Activated naive CD8-positive, alpha-beta T cell treated with anti-CD3 and anti-CD28 coated beads, Interleukin-2, amount 50 U/mL, for 24 hours (primary cell): ENCODE measurements at places on chromosomes 3 and 15.

- no peak for DNase-seq
Measured at GRCh38 chr3:169334991-169335390, 328.5 kb downstream of the MECOM start.

- DNase-seq: no peak
Measured at GRCh38 chr15:25238126-25238525, 200.7 kb downstream of the UBE3A start.

GRCh38 chr3:51591231-51591630 lies 52.7 kb downstream of the RAD54L2 start:
- no peak for DNase-seq

DNA sequence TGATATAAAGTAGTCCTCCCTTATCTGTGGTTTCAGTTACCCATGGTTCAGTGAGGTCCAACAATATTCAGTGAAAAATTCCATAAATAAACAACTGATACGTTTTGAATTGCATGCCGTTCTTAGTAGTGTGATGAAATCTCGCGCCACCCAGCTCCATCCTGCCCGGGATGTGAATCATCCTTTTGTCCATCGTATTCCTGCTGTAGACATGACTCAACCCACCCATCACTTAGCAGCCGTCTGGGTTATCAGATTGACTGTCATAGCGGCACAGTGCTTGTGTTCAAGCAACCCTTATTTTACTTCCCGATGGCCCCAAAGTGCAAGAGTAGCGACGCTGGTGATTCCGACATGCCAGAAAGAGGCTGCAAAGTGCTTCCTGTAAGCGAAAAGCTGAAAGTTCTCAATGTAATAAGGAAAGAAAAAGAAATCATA lies 48.0 kb upstream of the MEX3B start:
- no peak for DNase-seq

DNA sequence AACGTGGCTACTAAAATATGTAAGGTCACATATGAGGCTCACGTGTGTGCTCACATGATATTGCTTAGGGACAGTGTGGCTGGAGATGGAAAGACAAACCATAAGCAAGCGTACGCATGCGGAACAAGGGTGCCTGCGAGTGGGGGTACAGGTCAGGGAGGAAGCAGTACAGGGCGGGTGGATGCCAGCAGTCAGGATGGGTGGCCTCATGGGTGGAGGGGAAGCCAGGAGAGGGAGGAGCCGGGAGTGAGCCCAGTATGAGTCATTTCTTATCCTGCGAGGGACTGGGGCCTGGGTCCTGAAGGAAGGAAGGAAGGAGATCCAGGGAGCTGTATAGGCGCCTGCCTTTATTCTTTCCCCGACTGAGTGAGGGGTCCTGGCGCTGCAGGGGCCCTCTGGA lies 42.0 kb upstream of the CGNL1 start:
- no peak for DNase-seq

DNA sequence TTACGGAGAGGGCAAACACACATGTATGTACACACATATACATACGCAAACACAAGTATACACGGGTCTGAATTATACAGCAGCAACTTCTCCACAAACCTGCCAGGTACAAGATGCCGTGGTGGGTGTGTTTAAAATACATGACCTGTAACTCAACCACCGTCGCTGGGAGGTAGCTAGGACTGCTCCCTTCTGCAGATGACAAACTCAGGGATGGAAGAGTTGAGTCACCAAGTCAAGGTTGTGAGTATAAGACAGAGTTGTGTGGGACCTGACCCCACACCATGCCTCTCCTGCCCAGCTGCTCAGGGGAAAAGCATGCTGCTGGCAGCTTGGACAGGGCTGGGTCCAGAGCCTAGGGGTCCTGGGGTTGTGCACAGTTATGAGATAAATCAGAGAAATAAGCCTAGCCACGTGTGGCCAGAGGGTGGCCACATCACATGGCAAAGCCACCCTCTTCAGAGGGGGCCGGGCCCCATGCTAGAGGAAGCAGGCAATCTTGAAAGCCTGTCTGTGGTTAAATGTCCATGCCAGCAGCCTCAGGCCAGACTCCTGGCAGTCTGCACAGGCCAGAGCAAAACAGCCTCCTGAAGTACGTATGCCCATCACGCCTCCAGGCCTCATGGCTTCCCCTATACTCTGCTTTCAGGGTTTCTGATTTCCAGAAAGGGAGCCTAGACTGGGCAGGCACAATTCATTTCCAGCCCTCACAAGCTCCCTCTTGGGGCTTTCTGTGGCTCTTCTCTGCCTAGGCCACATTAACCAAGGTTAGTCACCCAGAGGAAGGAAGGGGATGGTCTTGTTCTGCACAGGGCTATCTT lies 107.7 kb upstream of the RPL32 start:
- DNase-seq: peak; percentile 49

DNA sequence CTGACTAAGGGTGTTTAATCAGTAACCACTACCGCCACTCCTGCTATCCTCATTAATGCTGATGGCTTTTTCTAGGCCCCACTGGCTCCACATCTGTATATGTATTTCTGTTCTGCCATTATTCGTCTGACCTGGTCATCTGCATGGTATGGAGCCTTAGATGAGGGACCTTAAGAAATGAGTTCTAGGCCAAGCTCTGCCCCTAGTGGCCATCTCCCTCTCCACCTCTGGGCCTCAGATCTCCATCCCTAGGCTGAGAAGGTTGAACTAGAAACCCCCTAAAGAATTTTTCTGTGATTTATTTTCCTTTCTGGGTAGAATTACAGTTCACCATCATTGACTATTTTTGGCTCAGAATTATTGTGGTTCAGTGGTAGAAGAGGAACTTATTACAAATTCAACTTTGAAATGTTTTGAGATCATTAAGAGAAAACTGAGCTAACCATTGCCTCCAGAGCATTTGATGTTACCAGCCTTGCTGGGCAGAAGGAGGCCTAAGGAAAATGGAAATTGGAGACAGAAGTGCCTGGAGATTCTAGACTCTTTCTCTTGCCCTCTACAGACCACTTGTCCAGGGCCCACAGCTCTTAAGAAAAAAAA lies 325.2 kb upstream of the NR2E3 start:
- no peak for DNase-seq

- no peak for DNase-seq
Measured at GRCh38 chr3:19348941-19349564, 200.7 kb downstream of the KCNH8 start.

GRCh38 chr15:31031471-31032067 lies 40.1 kb upstream of the MTMR10 start:
- no peak for DNase-seq

- no peak for DNase-seq
Measured at GRCh38 chr3:138042043-138042442, 32.1 kb downstream of the CLDN18 start.

- DNase-seq: no peak
Measured at GRCh38 chr15:70072479-70072878, 25.2 kb downstream of the TLE3 start.

GRCh38 chr15:98889930-98890695 lies 117.5 kb downstream of the PGPEP1L start:
- DNase-seq: no peak

DNA sequence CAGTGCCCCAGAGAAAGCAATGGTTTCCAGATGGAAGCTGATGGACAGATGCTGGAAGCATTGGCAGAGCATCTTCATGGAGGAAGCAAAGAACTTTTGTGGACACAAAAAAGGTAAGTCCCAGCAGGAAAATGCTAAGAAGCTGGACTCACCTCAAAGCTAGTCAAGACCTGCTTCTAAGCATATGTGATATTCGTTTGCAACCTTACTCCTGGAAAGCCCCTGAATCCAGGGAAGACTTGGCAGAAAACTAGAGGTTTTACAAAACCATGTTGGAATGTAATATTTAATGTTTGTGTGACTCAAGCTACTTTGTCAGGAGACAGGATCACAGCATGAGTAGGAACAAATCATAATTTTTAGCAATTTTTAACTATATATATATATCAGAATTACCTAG lies 288.2 kb downstream of the BCHE start:
- DNase-seq: no peak

DNA sequence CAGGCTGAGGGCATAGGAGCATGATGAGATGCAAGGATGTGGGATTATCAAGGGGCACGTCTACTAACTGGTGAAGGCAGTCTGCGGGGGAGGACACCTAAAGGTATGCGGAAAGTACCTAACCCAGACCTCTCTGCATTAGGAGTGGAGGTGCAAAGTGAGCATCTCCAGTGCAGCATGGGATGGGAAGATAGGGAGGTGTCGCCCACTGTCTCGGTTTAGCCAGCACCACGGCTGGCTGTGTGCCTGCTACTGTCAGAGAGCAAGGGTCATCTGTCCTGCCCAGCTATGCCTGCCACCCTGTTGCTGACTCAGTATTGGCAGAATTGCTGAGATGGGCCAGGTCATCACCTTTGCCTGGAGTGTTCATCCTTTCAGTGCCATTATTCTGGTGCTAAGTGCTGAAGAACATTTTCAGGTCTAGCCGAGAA lies 40.1 kb downstream of the OXNAD1 start:
- DNase-seq: peak; percentile 54

DNA sequence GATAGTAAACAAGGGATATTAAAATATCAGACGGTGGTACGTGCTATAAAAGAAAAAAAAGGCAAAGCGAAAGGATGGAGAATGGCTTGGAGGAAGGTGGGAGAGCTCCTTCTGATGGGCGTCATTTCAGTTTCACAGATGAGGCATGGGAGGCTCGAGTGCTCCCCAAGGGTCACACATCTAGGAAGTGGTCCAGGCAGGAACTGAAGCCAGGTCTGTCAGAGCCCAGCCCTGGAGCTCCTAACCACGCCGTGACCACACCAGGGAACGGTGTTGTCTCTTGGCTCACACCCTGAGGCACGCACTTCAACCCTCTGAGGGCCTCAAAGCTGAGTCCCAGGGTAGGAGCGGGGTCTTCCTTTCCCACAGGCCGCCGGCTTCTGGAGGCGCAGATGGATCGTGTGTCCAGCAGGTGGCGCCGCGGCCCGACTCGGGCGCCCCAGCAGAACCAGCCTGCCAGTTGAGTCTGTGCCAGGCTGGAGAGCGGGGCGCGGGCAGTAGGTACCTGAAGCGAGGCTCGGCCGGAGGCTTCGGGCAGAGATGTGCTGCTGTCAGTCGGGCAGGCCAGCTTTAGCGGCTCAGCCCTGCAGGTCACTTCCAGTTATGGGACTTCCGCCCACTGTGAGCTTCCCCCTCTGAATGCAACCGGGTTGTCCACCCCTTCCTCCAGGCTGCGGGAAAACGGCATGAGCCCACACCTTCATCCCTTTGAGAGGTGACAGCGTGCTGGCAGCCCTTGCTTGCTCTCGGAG lies 68.1 kb downstream of the SLC6A1 start:
- DNase-seq: peak; percentile 66

GRCh38 chr15:91022832-91023129 lies 387 bp upstream of the VPS33B start:
- DNase-seq: no peak

DNA sequence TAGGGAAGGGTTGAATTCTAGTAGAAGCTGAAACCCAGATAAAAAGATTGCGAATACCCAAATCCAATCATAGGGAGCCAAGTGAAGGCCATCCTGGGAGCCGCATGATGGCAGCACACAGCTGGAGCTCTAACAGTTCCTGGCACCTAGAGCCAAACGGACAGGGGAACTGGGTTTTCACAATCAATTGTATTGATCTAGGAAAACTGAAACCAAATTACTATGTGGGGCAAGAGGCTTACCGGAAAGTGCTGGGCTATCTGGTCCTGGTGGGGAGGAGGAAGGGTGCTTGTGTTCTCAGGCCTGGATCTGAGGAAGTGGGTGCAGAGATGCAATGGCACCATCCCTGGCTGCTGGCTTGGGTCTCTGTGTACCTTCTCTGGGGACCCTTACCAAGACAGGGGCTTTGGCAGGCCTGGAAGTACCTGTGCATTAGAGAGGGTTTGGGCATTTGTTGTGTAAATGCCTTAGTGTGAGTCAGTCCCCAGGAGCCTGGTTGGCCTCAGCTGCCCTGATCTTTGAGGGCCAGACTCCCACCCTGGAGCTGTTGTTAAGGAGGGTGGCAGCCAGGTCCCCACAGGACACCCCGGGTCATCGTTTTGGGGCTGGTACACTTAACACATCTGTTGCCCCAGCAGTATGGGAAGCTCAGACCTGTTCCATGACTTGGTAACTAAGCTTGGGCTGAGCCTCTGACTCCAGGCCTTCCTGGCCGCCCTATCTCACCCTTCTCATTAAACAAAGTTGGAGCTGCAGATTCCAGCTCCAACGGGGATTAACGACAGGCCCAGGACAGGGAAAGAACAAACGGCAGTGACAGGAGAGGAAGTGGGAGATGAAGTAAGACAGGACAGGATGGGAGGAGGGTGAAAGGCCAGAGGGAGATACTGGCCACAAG lies 8.9 kb upstream of the FURIN start:
- no peak for DNase-seq

DNA sequence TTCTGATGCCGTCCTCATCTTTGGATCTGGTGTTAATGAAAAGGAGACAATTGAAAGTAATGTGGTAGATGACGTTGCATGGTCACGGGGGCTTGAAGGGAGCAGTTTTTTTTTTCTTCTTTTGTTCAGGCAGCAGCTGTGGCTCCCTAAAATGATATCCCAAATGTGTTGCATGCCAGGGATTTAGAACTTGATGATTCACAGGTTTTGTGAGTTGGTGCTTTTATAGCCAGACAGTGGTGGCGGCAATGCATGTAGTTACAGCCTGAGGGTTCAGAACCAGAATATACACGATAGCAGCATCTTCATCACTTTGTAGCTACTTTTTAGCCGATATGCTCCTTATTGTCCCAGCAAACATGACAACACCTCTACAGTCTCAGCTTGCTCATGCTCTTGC lies 133.4 kb downstream of the CHST2 start:
- DNase-seq: no peak

GRCh38 chr15:70266412-70267121 lies 168.8 kb upstream of the TLE3 start:
- DNase-seq: no peak

DNA sequence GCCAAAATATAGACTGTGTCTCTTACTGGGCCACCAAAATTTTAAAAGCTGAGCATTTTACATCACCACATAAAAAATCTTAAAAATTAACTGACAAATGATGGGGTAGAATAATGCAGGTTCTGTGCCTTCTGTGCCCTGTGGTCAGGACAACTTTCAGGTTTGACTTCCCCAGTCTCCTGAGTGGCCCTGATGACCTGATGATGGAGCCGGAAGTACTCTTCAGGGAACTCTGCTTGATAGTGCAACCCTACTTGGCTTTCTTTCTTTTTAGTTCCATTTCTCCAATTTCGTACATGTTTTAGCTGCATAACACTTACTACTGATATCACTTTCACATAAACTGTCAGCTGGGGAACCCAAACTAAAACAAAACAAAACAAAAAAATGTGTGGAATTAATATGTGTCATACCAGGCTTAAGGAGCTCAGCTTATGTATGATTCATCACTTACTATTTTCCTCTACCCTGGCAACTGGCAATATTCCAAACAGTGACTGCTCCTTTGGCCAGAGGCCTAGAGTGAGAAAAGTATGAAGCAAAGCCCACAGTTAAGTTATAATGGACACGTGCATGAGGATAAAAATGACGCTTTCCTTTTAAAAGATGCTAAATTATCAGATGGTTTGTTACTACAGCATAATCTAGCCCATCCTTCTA lies 194.3 kb downstream of the BCHE start:
- no peak for DNase-seq

GRCh38 chr3:131561511-131561910 lies 58.7 kb upstream of the MRPL3 start:
- DNase-seq: no peak

- DNase-seq: no peak
Measured at GRCh38 chr3:123634149-123635051, 49.5 kb upstream of the HACD2 start.
